ENCODE measurements at places on chromosomes 11 and 22.

DNA sequence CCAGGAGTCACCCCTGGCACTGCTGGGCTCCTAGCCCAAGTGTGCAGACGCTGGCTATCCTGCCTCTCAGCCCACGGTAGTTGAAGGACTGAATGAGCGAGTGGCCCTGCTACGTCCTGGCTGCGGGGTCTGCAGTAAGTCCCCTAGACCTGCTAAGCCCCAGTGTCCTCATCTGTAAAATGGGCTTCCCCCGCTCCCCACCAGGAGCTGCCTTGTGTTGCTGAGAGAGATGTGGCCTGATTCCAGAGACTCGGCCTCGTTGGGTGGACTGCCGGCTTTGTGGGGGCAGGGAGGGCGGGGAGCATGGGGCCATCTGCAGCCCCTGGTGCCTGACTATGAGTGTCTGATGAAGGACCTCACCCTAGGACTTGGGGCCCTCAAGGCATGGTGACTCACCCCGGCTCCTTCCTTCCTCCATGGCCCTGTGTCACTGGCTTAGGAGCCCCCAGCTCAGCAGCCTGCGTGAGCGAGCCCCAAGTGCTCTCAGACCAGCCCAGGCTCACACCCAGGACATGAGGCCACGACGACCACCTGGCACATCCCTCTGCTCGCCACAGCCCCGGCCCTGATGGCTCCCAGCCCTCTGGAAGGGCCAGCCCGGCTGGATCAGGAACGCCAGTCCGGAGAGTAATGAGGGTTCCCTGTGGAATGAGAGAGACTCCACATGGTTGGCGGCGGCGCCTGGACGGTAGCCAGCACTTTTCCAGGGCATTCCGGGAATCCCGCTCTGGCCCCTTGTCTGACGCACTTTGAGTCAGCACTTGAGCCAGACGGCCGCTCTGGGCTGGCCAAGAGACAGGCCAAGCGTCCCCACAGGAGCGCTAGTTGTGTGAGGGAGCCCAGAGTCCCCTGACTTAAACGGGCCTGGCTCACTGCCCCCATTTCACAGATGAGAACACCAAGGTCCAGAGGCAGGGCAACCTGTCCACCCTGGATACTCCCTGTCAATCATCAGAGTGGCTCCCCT lies 50.5 kb upstream of the SHISAL1 start:
- no peak for DNase-seq

GRCh38 chr11:124605719-124606118 lies 5.5 kb upstream of the PANX3 start:
- no peak for DNase-seq

DNA sequence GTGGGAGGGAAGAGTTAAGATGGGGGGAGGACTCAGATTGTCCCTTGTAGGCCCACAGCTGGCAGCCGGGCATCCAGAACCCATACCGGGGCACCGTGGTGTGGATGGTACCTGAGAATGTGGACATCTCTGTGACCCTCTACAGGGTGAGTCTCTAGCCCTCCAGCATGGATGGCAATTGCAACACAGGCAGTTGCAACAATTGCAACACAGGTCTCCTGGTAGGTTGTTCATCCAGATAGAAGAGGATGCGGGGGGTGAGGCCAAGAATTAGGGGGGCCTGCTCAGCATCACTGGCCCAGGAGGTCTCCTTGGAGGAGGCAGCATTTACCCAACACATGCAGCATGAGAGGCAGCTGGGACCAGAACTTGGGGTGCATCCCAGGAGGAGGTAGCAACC lies 3.4 kb downstream of the EHBP1L1 start:
- DNase-seq, result no peak

- DNase-seq, result no peak
Measured at GRCh38 chr11:123227763-123228495, 32.9 kb upstream of the CLMP start.

- DNase-seq, result no peak
Measured at GRCh38 chr11:121703201-121703600, 250.4 kb upstream of the SORL1-AS1 start.

- peak; percentile 78 for DNase-seq
Measured at GRCh38 chr11:60657888-60658287, 41.5 kb upstream of the MS4A8 start.

GRCh38 chr22:19865141-19865829 lies 10.6 kb upstream of the GNB1L start:
- no peak for DNase-seq

DNA sequence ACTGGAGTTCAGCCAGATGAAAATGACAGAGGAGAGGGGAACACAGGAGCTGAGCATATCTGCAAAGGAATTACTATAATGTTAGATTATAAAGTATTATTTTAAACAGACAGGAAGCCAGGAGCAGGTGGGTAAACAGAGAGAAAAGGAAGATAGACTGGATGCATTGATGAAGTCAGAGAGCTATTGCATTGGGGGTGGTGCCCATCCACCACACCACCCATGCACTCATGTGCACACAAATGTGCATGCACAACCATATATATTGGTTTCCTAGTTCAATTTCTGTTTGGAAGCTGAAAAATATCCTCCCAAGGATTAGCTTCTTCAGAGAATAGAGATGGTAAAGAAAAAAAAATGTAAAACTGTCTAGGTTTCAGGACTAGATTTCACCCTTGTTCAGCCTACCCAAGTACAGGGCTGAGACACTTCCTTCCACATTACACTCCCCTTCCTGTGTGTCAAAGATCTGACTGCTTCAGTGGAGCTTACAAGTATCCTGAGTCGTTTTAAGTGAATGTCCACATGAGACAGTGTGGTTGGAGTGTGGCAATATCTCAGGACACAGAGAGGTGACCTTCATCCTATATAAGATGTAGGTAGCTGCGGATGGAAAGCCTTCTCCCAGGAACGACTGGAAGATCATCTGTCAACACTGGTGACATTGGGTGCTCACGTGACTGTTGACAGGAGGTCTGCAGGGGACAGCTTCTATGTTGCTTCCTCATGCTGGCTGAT lies 12.2 kb upstream of the SMPD1 start:
- no peak for DNase-seq

- no peak for DNase-seq
Measured at GRCh38 chr11:69460540-69461257, 20.8 kb upstream of the LINC01488 start.

GRCh38 chr22:24503137-24503842 lies 8.2 kb downstream of the UPB1 start:
- DNase-seq, result no peak

DNA sequence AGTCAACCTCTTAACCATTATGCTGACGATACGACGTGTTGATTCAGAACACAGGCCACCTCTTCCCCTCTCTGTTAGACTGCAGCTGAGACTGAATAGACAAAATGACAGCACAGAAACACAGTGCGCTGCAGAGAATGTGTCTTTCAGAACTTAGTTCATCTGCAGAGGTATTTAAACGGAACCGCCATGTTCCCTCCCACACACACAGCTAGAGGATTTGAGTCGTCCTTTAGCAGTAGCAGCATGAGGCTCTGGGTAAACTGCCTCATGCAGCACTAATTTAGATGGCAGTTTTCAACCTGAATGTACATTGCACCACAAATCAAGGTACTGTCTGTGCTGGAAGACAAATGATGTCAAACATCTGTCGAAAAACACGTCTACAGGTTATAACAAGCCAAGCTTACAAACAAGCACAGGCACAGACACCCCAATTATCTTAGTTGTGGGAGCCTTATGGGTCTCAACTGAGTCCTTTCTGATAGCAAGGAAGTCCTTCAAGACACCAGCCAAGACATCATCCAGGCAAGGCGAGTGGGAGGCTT lies 76.6 kb upstream of the LRRC4C start:
- DNase-seq, result no peak

DNA sequence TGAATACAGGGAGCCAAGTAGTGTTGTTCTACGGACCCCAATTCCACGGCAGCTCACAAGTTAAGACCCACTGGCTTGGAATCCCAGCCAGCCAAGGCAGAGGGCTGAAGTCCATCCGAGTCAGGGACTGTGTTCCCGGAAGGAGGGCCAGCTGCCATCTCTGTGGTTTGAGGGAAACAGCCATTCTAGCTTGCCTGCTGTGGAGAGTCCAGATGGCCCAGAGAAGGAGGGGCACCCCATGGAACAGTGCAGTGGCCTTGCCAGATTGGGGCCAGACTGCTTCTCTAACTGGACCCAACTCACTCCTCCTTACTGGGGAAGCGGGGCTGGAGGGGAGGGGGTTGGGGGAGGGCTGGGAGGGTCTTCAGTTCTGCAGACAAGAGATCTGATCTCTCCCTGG lies 156.4 kb downstream of the FAM181B start:
- DNase-seq, result no peak

GRCh38 chr22:20777420-20778177 lies 3.7 kb downstream of the SERPIND1 start:
- DNase-seq, result peak; percentile 48

DNA sequence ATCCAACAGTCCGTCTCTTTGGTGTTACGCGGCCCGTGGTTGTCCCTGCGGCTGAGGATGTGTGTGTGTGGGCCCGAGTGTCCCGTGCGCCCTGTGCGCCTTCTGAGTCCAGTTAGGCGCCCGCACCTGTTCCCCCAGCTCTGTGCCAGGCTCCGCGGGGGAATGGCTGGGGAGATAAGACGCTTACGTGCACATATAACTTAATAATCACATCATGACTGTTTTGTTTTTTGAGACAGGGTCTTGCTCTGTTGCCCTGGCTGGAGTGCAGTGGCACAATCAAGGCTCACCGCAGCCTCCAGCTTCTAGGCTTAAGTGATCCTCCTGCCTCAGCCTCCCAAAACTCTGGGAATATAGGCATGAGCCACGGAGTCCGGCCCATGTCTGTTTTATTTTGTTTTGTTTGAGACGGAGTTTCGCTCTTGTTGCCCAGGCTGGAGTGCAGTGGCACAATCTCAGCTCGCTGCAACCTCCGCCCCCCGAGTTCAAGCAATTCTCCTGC lies 817 bp downstream of the ARL2 start:
- no peak for DNase-seq

DNA sequence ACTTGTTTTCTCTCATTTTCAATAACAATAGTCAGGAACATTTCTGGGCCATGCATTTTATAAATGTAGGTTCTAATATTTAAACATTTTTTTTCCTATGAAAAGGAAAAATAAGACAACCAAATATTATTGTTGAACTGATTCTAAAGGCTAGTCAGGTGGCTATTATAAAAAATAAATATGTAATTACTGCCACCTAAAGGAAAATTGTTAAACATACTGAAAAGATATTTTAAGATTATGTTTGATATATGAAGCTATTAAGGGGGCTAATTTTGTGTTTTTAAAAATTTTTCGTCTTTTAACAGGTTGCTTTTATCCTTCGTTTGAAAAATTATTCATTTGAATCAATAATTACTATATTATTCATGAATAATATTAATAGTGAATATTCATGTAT lies 62.2 kb upstream of the FDX1 start:
- DNase-seq, result peak; percentile 1

DNA sequence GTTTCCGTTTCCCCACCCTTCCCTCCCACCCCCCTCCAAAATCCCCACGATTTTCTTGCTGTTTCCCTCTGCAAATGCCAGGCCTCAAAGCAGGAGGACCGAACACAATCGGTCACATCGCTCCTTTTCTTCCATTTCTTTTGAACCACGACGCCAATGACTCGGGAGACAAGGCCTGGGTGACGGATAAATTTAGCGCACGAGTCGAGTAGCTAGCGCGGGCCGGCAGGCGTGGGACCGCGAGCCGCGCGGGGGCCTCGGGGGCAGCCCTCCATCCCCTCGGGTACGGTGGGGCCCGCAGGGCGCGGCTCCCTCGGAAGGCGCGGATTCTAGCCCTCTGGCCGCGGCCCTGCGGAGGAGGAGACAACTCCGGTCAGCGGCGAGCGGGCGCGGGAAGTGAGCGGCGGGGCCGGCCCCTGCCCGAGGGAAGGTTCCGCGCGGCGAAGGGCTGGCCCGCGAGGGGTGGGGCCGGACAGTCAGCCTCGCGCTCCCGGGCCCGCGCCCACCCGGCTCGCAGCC lies 414 bp downstream of the JOSD1 start:
- no peak for DNase-seq

GRCh38 chr11:100419518-100419917 lies 267.6 kb upstream of the ARHGAP42 start:
- DNase-seq, result peak; percentile 24

DNA sequence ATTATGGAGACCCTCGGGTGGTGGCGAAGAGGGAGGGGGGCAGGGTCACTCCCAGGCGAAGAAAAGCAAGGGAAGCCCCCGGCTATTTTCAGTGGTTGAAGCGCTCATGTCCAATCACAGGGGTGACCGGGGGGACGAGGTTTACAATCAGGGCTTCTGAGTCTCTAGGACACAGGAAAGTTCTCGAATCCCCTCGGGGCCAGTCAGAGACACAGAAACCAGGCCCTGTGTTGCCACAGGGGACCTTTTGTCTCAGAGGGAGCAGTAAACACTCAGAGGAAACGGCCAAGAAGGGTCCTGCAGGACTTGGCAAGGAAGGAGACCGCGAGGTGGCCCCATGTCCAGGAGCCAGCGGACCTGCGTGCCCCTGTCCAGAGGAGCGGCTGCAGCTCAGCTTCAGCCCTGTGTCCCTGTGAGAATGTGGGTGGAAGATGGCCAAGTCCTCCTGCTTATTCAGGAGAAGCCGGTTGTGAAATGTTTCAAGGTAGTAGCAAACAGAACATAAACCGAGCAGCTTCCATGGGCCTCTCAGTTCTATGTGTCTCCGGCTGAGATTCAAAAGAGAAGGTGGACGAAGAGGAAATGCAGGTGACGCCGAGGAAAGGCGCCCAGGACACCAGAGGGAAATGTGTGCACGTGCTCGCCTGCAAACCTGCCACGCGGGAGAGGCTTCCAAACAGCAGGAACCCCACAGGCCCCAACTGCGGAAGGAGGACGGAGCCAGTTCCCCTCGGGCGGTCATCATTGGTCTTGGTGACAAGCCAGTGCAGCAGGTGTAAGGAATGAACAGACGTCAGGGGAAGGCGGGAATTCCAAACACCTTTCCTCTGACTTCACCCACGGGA lies 357.6 kb downstream of the BRD1 start:
- DNase-seq, result no peak
